Stimulated activated CD8-positive, alpha-beta memory T cell treated with anti-CD3 and anti-CD28 coated beads, Interleukin-15, amount 100 ng/mL, for 4 hours (primary cell): ENCODE measurements at places on chromosomes 3 and 15.

GRCh38 chr3:122515870-122516269 lies 1.1 kb upstream of the KPNA1 start:
- DNase-seq, result no peak

GRCh38 chr3:172868582-172869200 lies 118.2 kb downstream of the ECT2 start:
- no peak for DNase-seq

GRCh38 chr15:62071711-62072308 lies 5.0 kb downstream of the C2CD4A start:
- DNase-seq, result no peak

DNA sequence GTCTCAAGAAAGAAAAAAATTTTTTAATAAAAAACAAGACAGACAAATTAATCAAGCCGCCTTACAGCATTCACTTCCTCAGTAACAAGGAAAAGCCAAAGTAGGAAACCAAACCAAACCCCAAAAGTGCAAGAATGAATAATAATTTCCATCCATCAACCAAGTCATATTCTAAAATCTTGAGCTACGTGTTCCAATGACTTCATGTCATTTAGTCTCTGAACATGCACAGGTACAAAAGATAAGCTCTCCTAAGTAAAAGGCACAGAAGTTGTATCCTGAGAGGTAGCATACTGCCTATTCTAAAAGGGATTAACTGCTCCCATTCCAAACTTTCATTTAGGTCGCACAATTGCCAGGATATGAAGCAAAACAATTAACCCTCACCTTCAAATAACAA lies 29.7 kb downstream of the SLC4A7 start:
- DNase-seq, result no peak
